Stimulated activated CD8-positive, alpha-beta memory T cell treated with anti-CD3 and anti-CD28 coated beads, Interleukin-7, amount 100 ng/mL, for 48 hours (primary cell): ENCODE measurements at places on chromosomes 16 and 17.
A peak's percentile ranks its signal among the peaks of the same experiment; 100 is the strongest.

DNA sequence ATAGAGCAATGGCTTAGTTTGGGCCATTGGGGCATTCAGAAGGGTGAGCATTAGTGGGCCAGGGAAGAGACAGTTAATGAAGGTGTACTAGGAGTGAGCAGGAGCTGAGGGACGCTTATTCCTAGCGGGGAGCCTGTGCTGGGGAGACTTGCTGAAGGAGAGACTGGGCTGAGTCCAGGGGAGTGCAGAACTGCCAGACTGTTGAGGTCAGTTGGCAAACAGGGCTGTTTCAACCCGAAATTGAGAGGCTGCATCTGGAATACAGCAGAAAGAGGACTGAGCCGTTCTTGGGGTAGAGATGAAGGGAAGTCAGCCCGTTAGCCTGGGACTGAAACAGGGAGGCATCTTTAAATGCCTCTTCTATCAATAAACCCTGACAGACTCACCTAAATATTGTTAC is 33.2 kb downstream of the MAP2K6 start:
- no peak for DNase-seq

DNA sequence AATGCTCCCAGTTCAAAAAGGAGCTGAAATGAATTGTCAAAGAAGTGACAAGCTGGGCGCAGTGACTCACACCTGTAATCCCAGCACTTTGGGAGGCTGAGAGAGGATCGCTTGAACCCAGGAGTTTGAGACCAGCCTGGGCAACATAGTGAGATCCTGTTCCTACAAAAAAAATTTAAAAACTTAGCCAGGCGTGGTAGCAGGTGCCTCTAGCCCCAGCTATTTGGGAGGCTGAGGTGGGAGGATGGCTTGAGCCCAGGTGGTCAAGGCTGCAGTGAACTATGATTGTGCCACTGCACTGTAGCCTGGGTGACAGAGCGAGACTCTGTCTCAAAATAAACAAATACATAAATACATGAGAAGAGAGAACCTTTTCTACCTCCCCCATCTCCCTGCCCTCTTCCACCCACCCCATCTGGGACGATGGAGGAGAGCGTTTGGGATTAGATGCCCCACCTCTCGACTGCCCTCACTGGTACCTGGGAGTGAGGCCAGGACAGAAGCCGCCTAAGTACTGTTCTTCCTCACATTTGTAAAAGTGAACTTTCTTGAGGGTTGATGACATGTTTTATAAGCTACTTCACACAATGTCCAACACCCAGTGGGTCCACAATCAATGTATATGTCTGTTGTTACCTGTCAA is 2.4 kb downstream of the IL4R start:
- no peak for DNase-seq

GRCh38 chr16:84554627-84555328 is 50.3 kb upstream of the MEAK7 start:
- no peak for DNase-seq

- DNase-seq = no peak
Observed at GRCh38 chr16:88804552-88805339, 1.2 kb downstream of the CDT1 start.

DNA sequence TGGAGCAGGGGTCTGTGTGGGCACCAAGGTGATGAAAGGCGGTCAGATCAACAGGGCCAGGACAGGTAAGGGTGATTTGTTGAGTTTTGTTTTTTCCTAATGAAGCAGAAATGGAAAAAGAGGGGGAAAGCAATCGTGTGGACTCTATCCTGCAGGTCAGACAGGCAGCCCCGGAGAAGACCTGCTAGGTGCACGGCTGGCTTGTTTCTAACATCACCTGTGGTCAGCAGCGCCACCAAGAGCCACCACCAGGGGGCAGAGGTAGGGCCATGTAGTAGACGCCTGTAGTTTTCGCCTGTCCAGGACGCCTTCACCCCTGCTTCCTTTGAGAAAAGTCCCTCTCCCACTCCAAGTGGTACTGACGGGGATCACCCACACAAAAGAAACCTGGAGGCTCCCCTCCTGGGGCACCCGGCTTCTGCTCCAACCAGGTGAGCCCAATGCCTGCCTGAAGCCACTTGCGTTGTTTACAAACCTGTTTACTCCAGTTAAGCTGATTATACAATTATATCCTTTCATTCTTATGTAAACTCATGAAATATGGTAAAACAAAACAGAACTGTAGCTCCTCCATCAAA is 54.2 kb upstream of the SEC14L1 start:
- DNase-seq = peak; percentile 54

- peak; percentile 83 for DNase-seq
Observed at GRCh38 chr16:85306071-85306792, 194.0 kb upstream of the CIBAR2 start.

DNA sequence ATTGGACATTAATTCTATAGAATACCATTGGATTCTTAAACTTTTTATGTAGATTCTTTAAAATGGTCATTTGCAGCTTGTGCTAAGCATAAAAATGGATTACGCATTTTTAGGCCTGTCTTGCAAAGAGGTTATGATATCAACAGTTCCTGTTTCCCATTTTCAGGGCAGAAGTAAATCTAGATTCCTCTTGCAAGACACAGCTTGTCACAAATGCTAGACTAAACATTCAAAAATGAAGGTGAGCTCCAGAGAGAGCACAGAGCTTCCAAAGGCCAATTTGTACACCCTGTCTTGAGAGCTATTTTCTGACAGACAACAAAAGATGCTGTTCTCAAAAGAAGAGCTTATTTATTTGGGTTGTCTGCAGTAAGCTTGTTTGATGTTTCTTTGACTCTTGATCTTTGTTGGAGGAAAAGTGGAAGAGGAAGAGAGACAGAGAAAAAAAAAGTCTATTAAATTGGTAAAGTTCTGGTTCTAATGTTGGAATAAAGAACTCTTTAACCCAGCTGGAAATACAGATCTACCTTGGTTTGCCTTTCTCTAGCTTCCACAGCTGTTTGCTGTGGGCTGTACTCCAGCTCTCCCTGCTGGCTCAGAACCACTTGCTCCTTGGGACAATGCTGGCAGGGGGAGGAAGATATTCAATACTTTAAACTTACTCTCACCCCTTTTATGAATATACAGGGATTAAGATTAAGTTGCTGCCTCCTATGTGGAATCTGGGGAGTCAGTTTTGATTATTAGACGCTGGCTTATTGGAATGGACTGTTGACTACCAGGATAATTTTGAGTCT is 651.8 kb downstream of the CDH11 start:
- DNase-seq = no peak

DNA sequence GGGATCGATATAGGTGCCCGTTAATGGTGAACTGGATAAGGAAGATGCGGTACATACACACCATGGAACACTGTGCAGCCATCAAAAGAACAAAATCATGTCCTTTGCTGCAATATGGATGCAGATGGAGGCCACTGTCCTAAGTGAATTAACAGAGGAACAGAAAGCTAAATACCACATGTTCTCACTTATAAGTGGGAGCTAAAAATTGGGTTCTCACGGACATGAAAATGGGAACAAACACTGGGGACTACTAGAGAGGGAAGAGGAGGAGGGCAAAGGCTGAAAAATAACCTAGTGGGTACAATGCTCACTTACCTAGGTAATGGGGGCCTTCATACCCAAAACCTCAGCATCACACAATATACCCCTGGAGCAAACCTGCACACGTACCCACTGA is 302.6 kb downstream of the XYLT1 start:
- DNase-seq = no peak

- no peak for DNase-seq
Observed at GRCh38 chr16:53080345-53081031, 25.7 kb downstream of the CHD9 start.

DNA sequence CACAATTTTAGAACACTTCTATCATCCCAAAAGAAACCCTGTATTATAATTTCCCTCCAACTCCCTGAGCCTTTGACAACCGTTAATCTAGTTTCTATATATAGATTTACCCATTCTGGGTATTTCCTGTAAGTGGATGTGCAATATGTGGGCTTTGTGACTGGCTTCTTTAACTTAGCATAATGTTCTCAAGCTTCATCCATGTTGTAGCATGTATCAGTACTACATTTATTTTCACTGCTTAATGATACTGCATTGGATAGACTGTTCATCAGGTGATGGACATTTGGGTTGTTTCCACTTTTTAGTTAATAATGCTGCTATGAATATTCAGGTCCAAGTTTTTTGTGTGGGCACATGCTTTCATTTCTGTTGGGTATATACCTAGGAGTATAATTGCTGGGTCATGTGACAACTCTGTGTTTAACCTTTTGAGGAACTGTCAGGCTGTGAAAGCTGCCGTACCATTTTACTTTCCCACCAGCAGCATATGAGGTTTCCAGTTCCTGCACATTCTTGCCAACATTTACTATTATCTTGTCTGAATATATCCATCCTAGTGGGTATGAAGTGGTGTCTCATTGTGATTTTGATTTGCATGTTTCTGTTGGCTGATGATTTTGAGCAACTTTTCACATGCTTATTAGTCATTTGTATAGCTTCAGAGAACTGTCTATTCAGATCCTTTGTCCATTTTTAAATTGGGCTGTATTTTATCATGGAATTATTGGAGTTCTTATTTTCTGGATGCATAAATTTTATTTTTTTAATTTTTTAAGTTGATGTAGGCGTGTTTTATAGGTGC is 16.4 kb downstream of the REXO5 start:
- no peak for DNase-seq

GRCh38 chr16:57468346-57468745 is 5.9 kb downstream of the POLR2C start:
- DNase-seq = no peak

DNA sequence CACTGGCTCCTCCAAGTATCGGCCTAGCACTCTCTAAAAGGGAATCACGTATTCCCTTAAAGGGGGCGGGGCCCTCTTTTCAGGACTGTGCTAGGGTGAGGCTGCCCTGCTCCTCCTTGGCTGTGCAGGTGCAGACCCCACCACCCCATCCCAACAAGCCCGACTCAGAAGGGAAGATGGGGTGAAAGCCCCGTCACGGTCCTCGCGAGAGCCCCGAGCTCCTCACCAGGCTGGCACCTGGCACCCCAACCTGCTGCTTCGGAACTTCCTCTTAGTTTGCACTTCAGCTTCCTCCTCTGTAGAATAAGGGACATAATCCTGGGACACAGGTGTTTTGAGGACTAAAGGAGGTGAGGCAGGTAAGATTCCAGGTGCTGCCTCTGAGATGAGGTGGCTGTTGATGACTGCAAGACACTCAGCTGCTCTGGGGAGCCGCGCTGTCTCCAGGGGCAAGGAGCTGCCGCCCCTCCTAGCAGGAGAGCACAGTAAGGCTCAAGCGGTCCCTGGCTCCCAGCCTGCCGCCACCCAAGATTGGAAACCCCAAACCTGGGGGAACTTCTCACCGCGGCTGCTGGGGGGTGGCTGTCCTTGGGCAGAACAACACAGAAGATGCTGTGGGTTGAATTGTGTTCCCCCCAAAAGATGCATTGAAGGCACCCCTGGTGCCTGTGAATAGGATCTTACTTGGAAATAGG is 88.8 kb downstream of the MGAT5B start:
- no peak for DNase-seq

GRCh38 chr16:11198828-11199227 is 57.2 kb downstream of the SOCS1 start:
- DNase-seq = no peak

- no peak for DNase-seq
Observed at GRCh38 chr16:35255186-35255803, 1795.9 kb downstream of the TP53TG3F start.

GRCh38 chr17:56594320-56595107 is 1.0 kb downstream of the NOG start:
- no peak for DNase-seq

DNA sequence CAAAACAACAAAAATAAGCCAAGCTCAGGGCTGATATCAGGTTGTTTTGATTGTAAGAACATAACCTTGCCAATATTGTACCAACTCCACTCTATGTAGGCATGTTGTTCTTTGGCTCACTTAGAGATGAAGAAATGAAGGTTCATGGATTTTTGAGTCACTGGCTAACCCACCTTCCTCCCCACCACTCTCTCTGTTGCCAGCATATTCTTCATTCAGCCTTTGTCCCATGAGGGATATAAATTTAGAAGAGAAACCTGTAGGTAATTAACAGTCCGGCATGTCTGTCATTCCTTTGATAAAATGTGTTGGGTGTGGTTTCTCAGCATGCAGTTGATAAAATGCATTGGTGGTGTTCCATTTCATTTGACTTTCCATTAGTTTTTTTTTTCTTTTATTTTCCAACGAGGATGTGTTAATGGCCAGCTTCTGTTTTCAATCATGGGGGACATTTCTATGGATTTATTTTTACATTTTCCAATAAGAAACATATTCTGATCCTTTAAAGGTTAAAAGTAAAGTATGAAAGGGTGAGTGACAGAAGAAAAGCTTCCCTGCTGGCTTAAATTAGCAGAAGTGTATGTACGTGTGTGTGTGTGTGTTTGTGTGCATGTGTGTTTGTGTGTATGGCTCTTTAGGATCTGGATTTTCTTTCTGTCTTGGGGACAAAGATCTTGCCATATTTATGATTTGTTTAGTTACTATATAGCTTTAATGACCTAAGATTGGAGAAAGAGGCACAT is 166.2 kb upstream of the KCNJ16 start:
- no peak for DNase-seq

- DNase-seq = no peak
Observed at GRCh38 chr16:56812884-56813283, 52.1 kb upstream of the SLC12A3 start.

DNA sequence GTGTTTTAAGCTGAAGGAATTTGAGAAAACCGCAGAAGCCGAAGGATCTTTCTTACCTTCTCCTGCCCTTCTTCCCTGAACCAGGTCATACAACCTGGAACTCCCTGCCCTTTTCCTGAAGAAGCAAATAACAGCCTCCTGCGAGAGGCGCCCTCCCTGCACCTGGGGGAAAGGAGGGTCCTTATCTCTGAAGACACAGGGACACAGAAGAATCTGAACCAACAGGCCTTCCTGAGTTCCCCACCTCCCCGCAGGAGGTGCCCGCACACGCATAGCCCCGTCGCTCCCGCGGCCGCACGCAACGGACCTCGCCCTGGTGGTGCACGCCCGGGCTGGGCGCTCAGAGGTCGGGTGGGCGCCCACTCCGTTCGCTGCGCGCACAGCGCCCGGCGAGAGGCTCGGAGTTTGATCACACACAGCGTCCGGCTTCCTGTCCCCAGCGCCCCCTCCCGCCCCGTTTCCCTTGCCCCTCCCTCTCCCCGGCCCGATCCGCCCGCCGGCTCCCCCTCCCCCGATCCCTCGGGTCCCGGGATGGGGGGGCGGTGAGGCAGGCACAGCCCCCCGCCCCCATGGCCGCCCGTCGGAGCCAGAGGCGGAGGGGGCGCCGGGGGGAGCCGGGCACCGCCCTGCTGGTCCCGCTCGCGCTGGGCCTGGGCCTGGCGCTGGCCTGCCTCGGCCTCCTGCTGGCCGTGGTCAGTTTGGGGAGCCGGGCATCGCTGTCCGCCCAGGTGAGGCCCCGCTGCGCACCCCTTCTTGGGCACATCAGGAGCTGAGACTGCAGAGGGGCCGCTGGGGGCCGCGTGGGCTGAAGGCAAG is at the start of gene TNFSF12:
TNFSF12 (plus strand) TSS at position 474 of the 816 bp plus-strand sequence; CDS start at position 570, 96 bp downstream.
- DNase-seq = no peak

DNA sequence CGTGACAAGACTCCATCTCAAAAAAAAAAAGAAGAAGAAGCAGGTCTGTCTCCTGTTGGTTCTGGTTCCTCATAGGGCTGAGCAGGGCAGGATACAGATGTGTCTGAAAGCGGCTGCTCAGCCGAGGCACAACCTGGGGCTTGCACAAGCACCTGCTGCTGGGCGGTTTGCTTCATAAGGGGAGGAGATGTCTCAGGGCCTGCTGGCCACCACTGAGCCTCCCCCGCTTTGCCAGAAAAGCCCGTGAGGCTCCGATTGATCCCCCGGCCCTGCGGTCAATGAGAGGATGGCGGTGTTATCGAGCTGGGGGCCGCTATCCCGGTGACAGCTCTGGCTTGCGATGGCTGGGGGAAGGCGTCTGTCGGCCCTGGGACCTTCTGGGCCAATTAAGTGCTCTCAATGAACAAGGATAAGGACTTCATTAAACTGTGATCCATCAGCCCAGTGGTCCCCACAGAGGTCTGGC is 162.0 kb downstream of the SDK2 start:
- no peak for DNase-seq

GRCh38 chr17:69417545-69418483 is 3.3 kb downstream of the MAP2K6 start:
- DNase-seq = no peak
